ENCODE measurements at places on chromosomes 16 and 17.

- DNase-seq = no peak
Observed at GRCh38 chr16:21120976-21121520, 29.6 kb downstream of the DNAH3 start.

DNA sequence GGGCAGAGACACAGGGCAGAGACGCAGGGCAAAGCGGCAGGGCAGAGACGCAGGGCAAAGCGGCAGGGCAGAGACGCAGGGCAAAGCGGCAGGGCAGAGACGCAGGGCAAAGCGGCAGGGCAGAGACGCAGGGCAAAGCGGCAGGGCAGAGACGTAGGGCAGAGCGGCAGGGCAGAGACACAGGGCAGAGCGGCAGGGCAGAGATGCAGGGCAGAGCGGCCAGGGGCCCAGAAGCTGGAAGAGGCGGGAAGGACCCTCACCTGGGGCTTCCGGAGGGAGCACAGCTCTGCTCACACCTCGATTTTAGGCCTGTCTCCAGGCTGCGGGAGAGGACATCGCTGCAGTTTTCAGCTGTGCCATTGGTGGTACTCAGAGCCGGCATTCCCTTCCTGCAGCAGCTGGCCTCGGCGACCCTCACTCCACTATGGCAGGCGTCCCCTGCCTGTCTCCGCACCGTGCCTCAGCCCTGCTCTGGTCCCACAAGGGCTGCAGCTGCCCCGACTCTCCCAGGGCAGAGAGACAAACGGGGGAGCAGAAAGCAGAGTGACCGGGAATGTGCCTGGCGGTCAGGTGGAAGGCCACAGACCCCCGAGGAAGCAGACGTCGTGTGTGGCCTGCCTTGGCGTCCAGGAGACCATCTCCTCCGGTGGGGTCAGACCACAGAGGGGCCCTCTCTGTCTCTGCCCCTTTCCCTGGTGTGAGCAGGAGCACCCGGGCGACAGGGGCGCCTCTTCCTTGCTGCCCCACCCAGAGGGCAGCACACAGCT, 29.9 kb downstream of the SOX8 start:
- DNase-seq = no peak

- DNase-seq = no peak
Observed at GRCh38 chr16:63742150-63742549, 1379.7 kb downstream of the CDH11 start.

DNA sequence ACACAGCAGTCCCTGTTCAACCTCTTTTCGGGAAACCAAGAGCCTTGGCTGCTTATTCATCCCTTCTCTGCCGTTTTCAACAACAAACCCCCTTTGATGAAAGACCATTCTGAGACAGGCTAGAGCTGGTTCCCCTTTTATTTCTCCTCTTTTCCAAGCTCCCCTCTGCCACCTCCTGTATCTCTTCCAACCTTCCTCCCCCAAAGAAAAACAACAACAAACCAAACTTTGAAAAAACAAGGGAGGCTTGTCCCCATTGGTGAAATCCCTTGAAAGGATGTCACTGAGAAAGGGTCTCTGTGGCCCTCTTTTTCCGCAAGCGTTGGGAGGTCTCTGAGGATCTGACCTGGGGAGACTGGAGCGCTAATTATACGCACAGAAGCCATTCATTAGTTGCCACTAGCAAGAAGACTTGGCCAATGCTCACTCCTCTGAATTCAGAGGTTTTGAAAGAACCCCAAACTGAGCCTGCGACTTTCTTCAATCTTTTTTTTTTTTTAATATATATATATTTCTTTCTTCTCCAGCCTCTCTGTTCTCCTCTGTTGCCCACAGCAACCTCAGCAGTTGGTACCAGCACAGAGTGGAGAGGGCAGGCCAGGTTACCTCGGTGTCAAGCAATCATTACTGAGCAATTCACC, 101.4 kb downstream of the PITPNC1 start:
- no peak for DNase-seq

- DNase-seq = no peak
Observed at GRCh38 chr16:66008136-66008535, 358.4 kb upstream of the CDH5 start.

GRCh38 chr16:29007730-29008593, 23.1 kb downstream of the LAT start:
- no peak for DNase-seq

- no peak for DNase-seq
Observed at GRCh38 chr17:52147872-52148271, 10.6 kb downstream of the CA10 start.

DNA sequence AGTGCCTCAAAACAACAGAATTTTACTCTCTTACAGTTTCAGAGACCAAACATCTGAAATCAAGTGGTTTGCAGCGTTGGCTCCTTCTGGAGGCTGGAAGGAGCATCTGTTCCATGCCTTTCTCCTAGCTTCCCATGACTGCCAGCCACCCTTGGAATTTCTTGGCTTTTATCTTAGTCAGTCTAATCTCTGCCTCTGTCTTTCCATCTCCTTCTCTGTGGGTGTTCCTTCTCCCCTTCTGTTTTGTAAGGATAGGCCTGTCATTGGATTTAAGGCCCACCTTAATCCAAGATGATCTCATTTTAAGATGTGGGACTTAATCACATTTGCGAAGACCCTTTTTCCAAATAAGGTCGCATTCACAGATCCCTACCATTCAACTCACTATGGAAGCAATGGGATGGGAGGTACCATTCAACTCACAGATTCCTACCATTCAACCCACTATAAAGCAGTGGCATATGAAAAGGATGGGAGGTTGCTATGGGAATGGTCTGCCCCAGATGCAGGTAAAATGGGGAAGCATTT, 321.8 kb downstream of the WWOX start:
- DNase-seq = no peak

GRCh38 chr16:48413272-48413671, 28.1 kb upstream of the SIAH1 start:
- no peak for DNase-seq

GRCh38 chr17:35892091-35893035, 12.2 kb upstream of the CCL5 start:
- no peak for DNase-seq

DNA sequence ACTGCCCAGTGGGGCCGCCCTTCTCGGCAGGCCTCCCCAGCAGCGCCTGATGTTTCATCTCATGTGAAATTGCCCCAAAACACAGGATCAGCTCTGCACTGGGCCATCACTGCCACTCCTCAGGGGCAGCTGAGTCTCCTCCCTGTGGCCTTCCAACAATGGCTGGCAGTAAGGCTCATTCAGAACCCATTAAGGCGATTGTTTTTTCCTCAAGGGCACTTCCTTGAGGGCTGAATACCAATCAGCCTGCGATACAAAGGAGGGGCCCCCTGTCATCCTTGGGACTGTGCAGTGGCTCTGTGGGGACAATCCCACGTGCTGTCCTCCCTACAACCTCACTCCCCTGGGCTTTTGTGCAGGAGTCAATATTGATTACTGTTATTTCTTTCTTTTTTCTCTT, 47.5 kb downstream of the XYLT1 start:
- DNase-seq = no peak

GRCh38 chr17:55482591-55483389, 28.5 kb downstream of the SMIM36 start:
- DNase-seq = no peak

DNA sequence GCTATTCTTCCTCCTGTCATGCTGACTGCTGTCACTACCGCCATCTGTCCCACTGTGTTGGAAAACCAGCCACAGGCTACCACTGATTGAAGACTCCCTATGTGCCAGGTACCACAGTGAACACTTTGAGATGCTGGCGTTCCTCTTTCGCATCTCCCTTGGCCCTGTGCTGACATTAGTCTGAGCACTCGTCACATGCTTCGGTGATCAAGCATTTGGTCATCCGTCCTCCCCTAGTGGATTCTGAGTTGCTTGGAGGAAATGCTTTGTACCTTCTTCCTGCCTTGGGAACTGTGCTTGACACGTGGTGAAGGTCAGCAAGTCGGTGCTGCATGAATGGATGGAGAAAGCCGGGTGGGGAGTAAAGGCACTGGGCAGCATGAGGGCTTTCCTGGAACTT, 260.1 kb downstream of the SNX29 start:
- DNase-seq = peak; percentile 49

GRCh38 chr16:27721531-27722181, 171.7 kb downstream of the KATNIP start:
- DNase-seq = no peak
